ENCODE measurements at places on chromosomes 12 and 14. TPM values are rescaled to one million over a fixed set of nuclear protein-coding genes. Genes with fewer than 3 reads are reported as not detected.

GRCh38 chr14:60064491-60065072, 27.1 kb upstream of the PCNX4 start:
- H3K4me1 ChIP-seq: no peaks in the 10 kb centered on the region
- DNase-seq: no peak
- no peak overlapping the region for H3K27ac ChIP-seq
- H3K4me3 ChIP-seq: no peak overlapping the region
- H3K27me3 ChIP-seq: no peaks in the 10 kb centered on the region

GRCh38 chr14:49160983-49161382, 425.2 kb downstream of the RPS29 start:
- H3K27me3 ChIP-seq: no peaks in the 10 kb centered on the region
- DNase-seq: no peak
- H3K4me1 ChIP-seq: no peaks in the 10 kb centered on the region
- H3K4me3 ChIP-seq: no peak overlapping the region
- no peaks in the 10 kb centered on the region for H3K36me3 ChIP-seq
- H3K27ac ChIP-seq: no peak overlapping the region

- no peak overlapping the region for H3K27ac ChIP-seq
- H3K27me3 ChIP-seq: no peaks in the 10 kb centered on the region
- H3K4me1 ChIP-seq: peaks cover 5% of the 10 kb centered on the region
- H3K36me3 ChIP-seq: no peaks in the 10 kb centered on the region
These were observed 10.7 kb upstream of the KRT5 start for GRCh38 chr12:52530905-52531304.

- H3K4me3 ChIP-seq: no peak overlapping the region
- no peaks in the 10 kb centered on the region for H3K4me1 ChIP-seq
- DNase-seq: no peak
- H3K36me3 ChIP-seq: no peaks in the 10 kb centered on the region
These were observed 17.5 kb downstream of the PNMA1 start for GRCh38 chr14:73696466-73697400.

DNA sequence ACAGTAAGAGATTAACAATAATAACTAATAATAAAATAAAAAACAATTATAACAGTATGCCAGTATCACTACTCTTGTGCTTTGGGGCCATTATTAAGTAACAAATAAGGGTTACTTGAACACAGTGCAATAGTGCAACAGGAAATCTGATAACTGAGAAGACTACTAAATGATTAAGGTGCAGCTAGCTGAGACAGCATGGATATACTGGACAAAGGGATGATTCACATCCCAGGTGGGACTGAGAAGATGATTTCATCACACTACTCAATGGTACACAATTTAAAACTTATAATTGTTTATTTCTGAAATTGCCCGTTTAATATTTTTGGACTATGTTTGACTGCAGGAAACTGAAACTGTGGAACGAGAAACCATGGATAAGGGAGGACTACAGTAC, 168.6 kb upstream of the ABCD2 start:
- no peak for DNase-seq
- H3K4me3 ChIP-seq: no peak overlapping the region
- H3K4me1 ChIP-seq: no peaks in the 10 kb centered on the region
- H3K27ac ChIP-seq: no peak overlapping the region
- no peaks in the 10 kb centered on the region for H3K27me3 ChIP-seq

DNA sequence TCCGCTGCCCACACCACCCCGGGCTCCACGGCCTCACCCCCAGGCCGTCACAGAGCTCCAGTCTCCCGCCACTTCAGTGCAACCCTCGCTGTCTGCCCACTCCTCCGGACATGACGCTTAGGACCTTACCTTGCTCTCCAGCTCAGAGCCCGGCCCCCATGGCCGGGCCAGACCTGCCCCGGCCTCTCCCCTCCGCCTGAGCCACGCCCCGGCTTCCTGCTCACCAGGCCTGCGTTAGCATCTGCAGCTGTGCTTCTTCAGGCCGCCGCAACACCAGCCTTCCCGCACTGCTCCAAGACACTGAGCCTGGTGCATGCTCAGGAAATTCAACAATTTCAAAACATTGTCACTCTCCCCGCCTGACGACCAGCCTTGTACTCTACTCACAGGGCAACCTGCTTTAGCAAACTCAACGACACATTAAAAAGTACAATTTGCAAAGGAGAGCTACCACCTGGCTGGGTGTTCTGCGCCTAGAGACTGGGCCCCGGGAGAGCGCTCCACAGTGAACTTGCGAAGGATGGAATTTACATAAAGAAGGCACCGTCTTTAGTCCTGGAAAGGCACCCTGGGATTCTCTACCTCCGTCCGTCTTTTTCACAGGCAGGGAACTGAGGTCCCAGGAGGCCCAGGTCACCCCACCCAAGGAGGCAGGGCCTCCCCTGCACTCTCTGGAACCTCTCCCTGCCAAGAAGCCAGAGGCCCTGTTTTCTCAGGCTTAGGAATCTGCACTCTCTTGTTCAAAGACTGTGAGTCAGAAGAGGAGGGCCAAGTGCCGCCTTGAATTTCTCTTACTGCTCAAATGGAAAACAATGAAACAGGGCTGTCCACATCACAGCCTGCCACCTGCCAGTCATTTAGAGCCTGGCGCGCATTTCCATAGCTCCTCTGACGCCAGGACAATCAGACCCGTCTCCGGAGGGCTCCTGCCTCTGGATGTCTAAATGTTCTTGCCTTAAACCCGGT, 51.3 kb downstream of the STX2 start:
- no peak overlapping the region for H3K4me3 ChIP-seq
- no peak overlapping the region for H3K27ac ChIP-seq
- no peaks in the 10 kb centered on the region for H3K27me3 ChIP-seq
- H3K4me1 ChIP-seq: no peaks in the 10 kb centered on the region
- H3K36me3 ChIP-seq: no peaks in the 10 kb centered on the region

DNA sequence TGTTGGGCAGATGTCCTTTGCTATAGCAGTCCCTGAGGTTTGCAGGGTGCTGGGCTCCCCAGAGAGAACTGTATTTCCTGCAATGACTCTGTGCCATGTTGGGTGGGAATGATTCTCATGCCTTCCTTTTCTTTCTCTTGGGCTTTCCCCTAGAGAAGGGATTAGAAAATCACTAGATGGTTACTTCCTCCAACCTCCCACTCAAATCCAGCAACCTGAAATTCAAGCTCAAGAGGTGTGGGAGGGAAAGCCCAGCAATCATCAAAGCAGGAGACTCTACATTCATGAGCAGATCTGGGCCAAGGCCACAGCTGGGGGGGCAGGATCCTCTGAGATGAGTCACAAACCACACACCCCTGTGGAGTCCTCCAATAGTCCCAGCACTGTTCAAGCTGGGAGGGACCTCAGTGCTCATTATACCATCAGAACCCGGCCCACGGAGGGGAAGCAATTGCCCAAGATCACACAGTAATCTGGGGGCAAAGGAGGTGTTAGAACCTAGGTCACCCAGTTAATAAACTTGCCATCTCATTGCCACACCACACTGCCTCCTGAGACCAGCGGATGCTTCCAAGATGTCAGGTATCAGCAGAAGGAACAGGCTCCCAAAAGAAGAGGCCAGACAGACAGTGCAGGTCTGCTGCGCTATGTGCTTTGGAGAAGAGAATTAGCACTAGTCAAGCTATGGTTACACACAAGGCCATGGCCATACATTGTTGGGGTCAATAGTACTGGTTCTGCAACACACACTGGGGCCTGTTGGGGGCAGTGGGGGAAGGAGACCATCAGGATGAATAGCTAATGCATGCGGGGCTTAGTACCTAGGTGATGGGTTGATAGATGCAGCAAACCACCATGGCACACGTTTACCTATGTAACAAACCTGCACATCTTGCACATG, 65.7 kb downstream of the TTC9 start:
- H3K27ac ChIP-seq: no peak overlapping the region
- no peaks in the 10 kb centered on the region for H3K36me3 ChIP-seq
- H3K27me3 ChIP-seq: no peaks in the 10 kb centered on the region
- H3K4me1 ChIP-seq: no peaks in the 10 kb centered on the region
- DNase-seq: no peak

Gene RERG
- 16.3 TPM for total RNA-seq

Gene PLEKHH1
- 18.9 TPM for total RNA-seq

Measured in breast epithelium (tissue), 4 donors.